ENCODE measurements at places on chromosomes 4 and X.

- no peak for DNase-seq
These were observed 18.7 kb downstream of the LSM6 start for GRCh38 chr4:146194212-146194611.

DNA sequence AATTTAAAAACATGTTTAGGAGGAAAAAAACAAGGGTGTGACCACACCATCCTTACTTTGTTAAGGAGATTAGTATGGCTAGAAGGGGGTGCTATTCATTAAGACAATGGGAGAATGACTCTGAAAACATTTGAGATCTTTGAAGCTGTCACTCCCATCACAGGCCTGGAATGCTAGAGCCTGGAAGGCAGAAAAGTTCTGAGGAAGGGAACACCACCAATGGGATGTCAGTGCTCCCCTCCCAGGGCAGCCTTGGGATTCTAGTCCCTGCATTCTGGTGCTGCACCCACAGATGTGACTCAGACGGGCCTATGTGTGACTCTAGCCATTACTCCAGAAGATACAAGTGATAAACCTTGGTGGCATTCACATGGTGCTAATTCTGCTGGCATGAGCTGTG, 162.2 kb upstream of the ANXA10 start:
- DNase-seq, result no peak

GRCh38 chr4:15755321-15756155, 22.6 kb upstream of the CD38 start:
- DNase-seq, result peak; percentile 45

DNA sequence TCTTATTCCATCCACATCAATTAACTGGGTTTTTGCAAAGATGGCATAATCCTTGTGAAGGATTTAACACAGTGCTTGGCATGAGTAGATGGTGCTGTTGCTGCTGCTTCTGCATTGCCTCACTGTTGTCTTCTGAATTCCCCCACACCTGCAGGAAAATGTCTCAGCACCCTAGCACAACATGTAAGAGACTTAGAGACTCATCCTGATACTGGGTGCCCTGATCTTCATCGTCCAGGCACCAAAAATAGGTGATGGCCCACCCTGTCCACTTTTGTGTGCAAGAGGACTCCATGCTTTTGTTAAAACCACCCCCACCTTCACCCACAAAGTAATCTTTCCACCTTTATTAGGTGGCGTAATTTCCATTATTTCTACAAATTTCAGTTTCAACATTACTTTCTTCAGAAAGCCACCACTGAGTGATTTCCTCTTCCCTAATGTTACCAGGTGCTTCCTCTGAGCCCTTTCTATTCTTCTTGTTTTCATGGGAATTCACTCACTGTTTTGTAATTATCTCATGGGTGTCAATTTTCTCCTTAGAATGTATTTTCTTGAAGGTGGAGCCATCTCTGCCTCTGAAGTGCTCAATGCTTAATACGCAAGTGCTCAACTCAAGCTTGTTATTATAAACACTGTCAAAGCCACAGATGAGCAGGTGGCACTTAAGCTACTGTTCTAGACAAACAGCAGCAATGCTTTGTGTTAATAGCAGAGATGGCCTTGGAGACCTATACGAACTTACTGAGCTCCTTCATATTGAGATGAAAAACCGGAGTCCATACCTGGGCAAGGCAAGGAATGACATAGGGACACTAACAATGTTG, 89.5 kb downstream of the HS3ST1 start:
- no peak for DNase-seq

GRCh38 chr4:156939801-156940200, 31.8 kb downstream of the PDGFC start:
- DNase-seq, result no peak

Data from renal cortical epithelial cell (primary cell).